ENCODE measurements at places on chromosomes 13 and 19.

DNA sequence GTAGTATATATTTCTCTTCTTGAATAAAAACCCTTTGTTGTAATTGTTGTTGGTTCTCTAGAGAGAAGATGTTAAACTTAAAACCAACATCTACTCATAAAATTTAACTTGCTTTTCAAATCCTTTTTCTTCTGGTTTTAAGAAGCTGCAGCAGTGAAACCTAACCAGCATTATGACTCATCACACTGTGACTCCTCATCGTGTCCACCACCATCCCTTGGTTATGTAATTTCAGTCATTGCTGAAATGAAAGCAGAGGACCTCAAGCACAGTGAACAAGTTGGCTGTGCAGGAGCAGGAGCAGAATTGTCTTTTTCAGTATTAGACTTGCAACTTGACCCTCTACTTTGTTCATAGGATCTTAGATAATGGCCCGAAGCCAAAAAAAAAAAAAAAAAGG is 64.9 kb upstream of the HTR2A start:
- no peak for DNase-seq

DNA sequence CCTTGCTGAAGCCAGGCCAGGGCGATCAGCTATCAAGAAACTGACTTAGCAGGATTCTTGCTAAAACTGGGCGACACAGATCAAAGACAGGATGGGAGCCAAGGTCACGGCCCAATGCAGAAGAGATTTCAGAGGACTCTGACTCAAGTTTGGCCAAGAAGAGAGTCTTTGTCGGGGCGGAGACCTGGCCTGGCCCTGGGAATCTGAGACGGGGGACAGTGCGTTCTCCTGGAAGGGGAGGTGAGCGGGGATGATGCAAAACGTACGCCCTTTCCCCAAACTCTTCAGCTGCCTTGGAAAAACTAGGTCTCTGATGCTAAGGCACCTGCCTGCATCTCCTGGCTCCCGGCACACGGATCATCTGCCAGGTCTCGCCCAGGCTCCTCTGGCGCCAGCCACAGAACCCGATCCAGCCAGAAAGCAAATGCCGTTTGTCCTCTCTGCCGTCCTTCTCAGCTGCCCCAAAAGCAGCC is 9.8 kb downstream of the MVB12A start:
- no peak for DNase-seq

DNA sequence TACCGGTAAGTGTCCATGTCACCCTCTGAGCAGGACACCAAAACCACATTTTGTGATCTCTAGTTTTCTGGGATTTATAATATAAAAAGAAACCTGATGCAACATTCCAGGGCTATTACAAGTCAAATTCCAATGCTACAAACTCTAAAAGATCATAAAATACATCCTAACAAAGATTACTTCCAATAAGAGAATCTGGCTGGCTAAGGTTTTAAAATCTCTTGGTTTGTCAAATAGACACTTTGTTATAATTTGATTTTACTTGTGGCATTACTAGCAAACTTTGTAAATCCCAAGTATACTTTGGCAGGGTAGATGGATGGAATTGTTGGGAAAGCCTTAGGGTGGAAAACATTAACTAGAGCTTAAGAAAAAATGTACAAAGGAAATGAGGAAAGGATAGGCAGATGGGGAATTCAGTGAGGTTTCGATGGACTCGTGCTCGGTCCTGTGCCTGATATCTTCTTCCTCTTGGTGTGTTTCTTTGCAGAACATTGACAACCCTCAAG is 74.0 kb upstream of the POMP start:
- DNase-seq: no peak

GRCh38 chr13:100657881-100658315 is 16.7 kb downstream of the TMTC4 start:
- DNase-seq: no peak

DNA sequence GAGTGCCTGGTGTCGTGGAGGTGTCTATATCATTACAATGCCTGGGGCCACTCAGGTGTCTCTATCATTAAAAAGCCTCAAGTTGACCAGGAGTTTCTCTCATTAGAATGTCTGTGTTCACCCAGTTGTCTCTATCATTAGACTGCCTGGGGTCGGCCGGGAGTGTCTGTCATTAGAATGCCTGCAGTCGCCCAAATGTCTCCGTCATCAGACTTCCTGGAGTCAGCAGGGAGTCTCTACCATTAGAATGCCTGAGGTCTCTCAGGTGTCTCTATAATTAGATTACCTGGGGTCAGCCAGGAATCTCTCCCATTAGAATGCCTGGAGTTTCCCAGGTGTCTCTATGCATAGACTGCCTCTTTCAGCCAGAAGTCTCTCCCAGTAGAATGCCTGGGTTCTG is 1477.6 kb downstream of the UQCRFS1 start:
- no peak for DNase-seq

- no peak for DNase-seq
Observed at GRCh38 chr19:32869369-32869965, at the start of gene SLC7A9. SLC7A9 (minus strand) TSS chr19:32869767; CDS start chr19:32868534, 1,233 bp downstream.

GRCh38 chr13:99085808-99086266 is 108.0 kb upstream of the DOCK9 start:
- no peak for DNase-seq

DNA sequence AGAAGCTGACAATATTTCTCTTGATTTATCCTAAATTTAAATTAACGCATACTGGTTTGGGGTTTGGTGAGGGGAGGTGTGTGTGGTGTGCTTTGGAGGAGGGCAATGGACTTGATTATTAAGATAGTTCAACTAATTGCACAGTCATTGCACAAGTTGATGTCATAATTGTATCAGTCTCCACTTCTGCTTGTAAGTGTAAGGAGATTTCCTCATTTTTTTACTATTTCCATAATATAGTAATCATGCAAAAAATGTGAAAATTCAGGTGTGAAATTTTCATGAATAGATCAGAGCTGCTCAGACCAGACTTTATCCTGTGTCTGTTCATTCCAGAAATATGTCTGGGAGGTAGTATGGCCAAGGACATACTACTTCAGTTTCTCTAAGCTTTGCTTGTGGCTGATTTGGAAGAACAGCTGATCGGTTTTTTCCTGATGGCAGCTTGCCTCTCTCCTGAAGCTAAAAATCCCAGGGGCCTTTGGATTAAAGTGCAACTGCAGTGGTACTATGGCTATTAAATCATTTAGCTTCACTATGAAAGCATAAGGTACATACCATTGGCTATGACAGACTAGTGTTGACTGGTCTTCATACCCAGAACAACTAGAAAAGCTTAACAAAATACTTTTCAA is 201.8 kb upstream of the MIR17HG start:
- DNase-seq: no peak

GRCh38 chr13:39038569-39039030 is 344 bp downstream of the NHLRC3 start:
- peak; percentile 12 for DNase-seq

DNA sequence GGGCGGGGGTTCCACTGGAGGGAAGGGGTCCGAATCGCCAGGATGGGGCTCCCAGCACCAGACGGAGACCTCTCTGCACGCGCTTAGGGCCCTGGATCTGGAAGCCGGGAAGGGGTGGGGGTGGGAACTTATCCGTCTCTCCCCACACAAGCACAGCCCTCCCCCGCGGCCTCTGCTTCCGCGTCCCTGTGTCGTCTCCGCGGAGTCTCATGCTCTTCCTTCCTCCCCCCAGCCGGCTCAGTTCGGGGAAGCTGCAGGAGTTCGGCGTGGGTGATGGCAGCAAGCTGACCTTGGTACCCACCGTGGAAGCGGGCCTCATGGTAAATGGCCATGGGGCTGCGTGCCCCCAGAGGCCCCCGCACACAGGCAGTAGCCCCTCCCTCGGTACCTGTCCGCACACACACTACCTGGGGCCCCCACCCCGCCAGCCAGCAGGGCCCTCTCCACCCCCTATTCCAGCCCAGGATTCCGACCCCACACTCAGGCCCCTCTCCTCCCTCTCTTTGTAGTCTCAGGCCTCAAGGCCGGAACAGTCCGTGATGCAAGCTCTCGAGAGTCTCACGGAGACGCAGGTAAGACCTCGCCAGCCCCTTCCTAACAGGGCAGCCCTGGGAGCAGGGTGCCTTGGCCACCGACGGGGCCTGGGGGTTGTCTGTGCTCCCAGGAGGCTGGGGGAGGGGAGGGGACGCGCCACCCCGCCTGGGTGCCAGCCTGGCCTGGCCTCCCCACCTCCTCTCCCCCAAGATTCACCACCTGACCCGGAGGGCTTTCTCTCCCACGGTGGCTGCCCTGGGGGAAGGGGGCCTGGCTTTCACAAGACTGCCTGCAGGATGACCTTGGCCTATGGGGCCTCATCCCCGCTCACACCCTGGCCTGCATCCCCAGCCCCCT is 3.2 kb downstream of the MIDN start:
- no peak for DNase-seq

DNA sequence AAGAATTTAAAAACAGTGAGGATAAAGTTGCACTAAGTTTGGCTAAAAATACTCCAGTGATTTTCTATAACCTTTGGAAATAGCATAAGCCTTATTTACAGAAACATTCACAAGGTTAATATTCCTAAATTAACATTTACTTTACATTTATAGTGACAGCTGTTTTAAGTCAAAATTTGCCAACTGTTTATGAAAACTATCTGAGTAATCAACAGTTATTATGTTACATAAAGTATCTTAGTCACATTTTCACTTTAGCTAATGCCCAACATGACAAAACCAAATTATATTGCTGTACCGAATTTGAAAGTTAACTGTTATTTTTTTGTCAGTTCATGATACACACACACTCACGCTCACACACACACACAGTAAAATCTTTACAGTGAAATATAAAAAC is 1.2 kb downstream of the TNFRSF19 start:
- no peak for DNase-seq
